ENCODE measurements at places on chromosomes 4 and X. TPM values are rescaled to one million over a fixed set of nuclear protein-coding genes. Genes with fewer than 3 reads are reported as not detected.

STX18 gene
- 17.6 TPM for total RNA-seq

GAB1 gene
- total RNA-seq, result 12.9 TPM

OPRPN gene
- total RNA-seq, result not detected

ADGRG4 gene
- total RNA-seq, result not detected

SPACA5 gene
- not detected for total RNA-seq

PDZD11 gene
- total RNA-seq, result 45.1 TPM

NOA1 gene
- 18.6 TPM for total RNA-seq

FBXL5 gene
- 55.3 TPM for total RNA-seq

SNCA gene
- total RNA-seq, result 21.2 TPM

ARX gene
- total RNA-seq, result not detected

P2RY4 gene
- 0.13 TPM for total RNA-seq

TRIM2 gene
- 27.1 TPM for total RNA-seq

FDCSP gene
- 7.7 TPM for total RNA-seq

USP26 gene
- total RNA-seq, result not detected

HPF1 gene
- 31.5 TPM for total RNA-seq

STK32B gene
- 0.52 TPM for total RNA-seq

All from epithelial cell of alveolus of lung (primary cell).